NCI-H1092 treated with DMSO at 0.1 percent for 48 hours (cell line): ENCODE measurements at places on chromosomes 3 and 15.
A peak's percentile ranks its signal among the peaks of the same experiment; 100 is the strongest.

DNA sequence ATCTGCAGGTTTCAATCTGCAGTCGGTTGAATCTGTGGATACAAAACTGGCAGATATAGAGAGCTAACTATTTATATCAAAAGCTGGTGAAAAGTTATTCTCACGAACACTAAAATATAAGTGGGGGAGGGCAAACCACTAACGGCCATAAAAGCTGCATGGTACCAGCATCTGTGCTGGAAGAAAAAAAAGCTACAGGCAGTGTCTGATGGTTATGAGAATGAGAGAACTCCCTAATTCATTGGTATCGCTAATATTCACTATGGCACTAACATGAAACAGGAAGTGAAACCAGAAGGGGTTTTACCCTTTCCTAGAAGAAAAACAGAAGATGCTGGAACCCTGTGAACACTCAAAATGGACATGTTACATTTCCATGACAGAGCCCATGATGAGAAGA, 15.9 kb downstream of the CEP70 start:
- DNase-seq = no peak

- no peak for DNase-seq
Measured at GRCh38 chr3:35484929-35485530, 154.3 kb upstream of the ARPP21 start.

- DNase-seq = no peak
Measured at GRCh38 chr3:182226995-182227394, 515.3 kb downstream of the SOX2 start.

DNA sequence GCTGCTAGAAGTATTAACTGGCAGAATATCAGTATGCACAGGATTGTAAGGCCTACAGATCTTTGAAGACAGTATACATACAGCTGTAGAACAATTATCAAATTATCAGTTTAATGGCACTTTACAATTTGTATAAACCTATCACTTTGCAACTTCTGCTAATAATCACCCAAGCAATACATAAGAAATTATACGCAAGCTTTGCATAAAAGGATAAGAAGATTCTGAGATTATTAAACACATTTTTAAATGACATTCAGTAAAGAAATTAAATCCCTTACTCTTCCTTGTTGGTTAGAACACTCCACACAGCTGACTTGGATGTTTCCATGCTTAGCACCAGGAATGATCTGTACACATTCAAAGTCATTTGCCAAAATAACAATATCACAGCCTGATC, 46.8 kb downstream of the DMXL2 start:
- no peak for DNase-seq

DNA sequence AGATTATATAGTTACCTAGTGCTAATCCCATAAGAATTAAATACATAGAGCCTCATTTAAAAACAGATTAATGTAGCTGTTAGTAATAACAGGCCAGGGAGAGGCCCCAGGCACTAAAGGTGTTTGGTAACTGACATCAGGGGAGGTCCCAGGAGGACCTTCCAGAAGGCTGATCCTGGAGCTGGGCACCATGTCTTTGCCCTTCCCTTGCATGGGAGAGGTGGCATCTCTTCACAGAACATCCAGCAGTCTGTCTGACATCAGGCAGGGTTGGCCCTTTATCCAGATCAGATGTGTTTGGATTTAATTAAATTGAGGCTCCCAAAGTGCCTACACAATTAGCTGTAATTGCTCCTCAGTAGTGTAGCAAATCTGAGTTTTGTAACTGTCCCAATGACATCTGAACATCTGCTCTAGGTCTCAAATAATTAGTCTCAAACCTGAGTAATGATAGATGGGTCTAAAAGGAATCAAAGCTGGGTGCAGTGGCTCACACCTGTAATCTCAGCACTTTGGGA, 53.0 kb downstream of the RLBP1 start:
- no peak for DNase-seq

DNA sequence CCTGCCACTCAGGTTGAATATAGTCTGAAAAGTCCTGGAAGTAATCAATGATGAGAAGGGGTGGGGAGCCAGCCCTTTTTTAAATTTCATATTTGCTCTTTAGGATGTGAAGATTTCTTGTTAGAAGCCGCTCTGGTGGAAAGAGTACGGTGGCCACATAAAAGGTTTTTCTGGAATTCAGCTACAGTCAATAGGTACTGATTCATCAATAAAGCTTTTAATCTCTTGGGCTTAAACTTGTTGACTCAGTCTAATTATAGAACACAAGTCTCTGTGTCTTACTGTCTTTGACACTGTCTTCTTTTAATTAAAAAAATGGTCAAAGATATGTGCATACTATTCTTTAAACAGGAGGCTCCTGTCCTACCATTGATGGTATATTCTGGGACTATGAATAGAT, 99.9 kb upstream of the TP63 start:
- no peak for DNase-seq

GRCh38 chr3:49021213-49021812, 608 bp upstream of the NDUFAF3 start:
- DNase-seq = peak; percentile 92

DNA sequence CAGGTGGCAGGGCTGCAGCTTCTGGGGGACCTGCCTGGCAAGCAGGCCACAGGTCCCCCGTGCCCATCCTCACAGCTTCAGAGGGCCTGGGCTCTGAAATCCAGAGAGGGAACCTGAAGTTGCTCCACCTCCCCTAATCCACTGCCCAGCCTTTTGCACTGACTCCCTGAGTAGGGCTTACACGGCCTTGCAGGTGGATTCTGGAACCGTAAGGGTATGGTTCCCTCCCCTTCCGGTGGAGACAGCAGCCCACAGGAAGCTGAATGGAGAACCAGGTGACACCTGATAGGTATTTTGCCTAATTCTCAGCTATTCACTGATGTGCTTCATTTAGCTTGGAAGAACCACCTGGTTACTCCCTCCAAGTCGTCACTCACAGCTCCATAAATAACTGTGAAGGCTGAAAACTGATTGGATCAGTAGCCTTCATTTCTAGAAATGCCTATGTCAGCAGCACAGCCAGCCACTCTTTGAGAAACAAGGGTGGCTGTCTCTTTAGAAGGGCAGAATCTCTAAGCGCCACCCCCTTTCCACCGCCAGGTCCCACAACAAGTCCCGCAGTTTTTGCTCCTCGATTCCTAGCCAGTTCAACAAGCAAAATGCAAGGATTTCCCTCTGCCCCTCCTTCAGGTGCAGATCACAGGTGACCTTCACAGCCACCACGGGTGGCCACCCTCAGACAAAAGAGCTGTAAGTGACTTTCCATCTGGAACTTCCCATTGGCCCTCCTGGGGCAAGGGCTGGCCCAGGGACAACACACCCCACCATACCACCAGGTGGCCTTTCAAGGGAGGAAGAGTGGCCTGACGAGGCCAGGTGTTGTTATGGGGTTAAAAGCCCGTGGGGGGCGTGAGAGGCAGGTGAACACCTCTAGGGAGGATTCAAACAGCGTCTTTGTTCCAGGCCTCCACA, 112.9 kb downstream of the SEC22A start:
- DNase-seq = peak; percentile 14

- no peak for DNase-seq
Measured at GRCh38 chr3:182959474-182960350, 20.6 kb downstream of the DCUN1D1 start.

DNA sequence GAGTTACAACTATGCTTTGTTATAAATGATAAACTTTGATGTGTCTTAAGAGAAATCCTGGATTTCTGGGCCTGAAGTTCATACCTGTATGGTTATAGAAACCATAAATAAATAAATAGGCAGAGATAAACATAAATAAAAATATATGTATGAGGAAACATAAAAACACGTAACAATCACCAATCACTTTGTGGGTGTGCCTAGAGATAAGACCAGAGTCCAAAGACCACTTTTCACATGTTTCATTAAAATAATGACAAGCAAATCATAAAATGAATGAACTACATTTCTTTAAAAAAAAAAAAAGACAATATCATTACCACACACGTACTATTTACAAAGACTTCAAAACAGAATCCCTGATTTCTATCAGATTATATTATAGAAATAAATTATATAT, 14.1 kb downstream of the PIK3R4 start:
- no peak for DNase-seq

DNA sequence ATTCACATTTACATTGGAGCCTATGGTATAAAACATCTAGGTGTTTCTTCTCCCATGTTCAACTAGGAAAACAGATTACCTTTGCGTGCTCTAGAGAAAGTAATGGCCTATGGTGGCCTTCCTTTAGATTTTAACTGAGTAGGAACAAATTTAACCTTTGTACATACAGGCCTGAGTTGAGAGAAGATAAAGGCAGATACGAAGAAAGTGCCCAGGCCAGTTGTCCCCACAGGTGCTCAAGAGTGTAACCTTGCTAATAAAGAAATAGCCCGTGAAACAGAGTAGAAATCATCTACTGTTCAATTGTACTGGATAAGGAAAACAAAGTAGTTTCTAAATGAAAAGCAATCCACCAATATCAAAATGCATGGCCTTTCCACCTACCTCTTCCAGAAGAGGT, 6.8 kb upstream of the TSC22D2 start:
- DNase-seq = no peak

DNA sequence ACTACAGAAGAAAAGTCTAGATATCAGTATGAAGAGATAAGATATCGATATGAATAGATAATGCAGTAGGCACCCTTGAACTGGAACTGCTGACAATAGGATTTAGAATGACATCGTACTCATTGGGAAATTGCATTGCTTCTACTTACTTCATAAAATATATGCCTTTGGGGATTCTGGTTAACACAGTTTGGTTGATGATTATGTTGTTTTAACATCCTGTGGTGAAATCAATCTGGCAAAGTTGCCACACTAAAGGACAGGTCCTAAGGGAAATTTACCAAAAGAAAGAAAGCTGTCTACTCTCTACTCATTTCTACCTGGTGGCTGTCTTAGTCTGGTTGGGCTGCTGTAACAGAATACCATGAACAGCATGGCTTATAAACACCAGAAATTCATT, 417.4 kb upstream of the DPH6 start:
- DNase-seq = no peak

DNA sequence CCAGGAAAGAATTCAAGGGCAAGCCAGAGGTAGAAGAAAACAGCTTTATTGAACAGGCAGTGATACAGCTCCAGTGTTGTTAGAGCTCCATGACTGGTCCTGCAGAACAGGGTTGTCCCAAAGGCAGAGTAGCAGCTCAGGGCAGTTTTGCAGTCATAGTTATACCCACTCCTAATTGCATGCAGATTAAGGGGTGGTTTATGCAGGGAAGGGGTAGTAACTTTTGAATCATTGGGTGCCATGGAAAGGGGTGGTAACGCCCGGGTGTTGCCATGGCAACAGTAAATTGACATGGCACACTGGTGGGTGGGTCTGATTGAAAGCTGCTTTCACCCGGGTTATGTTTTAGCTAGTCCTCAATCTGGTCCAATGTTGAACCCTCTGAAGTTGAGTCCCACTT, 9.7 kb upstream of the RAB6B start:
- no peak for DNase-seq

GRCh38 chr3:43816372-43816771, 125.6 kb downstream of the ABHD5 start:
- DNase-seq = no peak

DNA sequence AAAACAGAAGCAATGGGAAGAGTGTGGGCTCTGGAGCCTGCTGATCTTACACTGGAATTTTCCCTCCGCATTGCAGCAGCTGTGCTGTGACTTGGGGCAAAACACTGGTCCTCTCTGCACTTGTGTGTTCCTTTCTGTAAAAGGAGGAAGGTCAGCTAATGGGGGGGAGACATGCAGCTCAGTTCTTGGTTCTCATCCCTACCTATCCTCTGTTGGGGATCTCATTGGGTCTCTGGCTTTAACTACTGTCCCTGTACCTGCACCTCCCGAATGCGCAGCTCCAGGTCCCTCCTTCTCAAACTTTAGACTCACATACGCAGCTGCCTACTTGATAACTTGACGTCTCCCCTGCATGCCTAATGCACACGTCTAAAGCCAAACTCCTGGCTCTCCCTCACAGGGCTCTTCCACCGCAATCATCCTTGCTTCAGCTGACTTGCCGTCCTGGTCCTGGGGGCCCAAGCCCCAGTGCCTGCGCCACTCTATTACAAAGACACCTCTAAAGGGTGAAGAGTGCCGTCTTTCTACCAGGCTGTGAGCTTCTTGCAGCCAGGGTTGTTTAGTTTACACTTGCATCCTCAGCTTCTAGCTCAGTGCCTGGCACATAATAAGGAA, 5.9 kb upstream of the TMEM44 start:
- no peak for DNase-seq

- no peak for DNase-seq
Measured at GRCh38 chr3:139537795-139538621, 1.5 kb downstream of the RBP1 start.

GRCh38 chr15:29138260-29138659, 131.4 kb downstream of the NSMCE3 start:
- DNase-seq = no peak

DNA sequence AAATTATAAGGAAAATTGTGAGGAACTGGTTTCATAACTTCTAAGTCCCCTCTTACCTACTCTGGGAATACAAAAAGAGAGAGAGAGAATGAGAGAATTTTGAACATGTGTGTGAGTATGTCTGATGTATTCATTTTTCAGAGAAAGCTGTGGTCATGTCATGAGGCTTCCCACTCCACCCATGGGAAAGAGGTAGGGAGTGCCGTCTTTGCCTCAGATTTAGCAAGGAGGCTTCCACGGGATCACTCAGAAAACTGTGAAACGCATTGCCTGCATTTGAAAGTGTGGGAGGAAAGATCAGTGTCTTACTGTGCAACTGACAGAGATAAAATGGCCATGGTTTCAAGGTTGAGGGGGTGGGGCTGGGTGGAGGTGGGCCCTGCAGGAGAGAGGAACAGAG, 331.5 kb upstream of the CTNNB1 start:
- DNase-seq = no peak

DNA sequence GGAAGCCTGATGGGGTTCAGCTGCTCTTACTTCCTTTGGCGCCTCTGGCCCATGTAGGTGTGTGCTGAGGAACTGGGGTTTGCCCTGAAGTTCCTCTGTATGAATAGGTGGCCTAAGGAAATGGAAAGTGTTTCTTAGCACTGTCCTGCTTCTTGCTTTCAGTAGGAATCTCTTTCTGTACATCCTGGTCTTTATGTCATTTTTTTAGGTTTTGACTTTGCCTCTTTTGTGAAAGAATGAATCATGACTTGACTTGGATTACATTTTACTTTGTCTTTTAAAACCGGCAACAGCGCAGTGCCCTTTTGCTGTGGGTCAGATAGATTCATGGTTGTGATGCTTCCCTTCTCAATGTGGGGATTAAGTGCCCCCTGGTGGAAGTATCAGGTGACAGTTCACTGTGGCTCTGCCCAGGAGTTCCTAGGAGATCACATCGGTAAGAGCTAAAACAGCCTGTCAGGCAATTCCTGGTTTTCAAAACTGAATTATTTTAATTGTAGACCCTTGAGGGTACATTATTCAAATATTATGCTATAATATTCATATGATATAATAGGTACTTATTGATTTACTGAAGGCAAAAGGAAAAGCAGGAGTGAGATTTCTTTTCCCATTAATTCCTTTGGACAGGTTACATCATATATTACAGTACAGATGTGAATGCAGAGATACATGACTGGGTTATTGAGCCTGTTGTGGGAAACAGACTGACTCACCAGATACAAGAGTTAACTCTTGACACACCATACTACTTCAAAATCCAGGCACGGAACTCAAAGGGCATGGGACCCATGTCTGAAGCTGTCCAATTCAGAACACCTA, 95.4 kb downstream of the HCN4 start:
- DNase-seq = peak; percentile 31

GRCh38 chr3:61537366-61537765, 24.0 kb upstream of the PTPRG start:
- DNase-seq = no peak

- DNase-seq = no peak
Measured at GRCh38 chr3:119609301-119609700, 11.6 kb downstream of the PLA1A start.
